Aorta (tissue), 5 donors: ENCODE measurements at places on chromosomes 12 and 14.

DNA sequence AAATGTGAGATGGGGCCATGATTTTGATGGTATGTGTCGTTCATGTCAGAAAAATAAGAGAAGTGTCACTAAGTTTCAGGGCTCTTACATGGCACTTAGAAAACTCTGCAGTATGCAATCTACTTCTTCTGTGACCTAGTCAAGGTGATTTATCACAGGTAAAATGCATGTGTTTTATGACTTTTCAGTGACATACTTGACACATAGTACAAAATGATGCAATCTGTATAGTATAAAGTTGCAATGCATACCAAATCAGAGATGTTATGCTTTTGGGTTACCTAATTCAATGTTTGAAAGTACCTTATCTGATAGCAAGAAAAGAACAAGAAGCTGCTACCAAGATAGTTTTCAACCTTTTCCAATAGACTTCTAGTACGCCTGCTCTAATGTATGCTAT, 21.9 kb upstream of the ARHGAP5 start:
- DNase-seq, result no peak

GRCh38 chr12:77830583-77831351, at the start of gene NAV3:
Gene NAV3 (plus strand): TSS chr12:77830894. CDS start chr12:77831462, 568 bp downstream.
- DNase-seq, result no peak

GRCh38 chr14:64786296-64787149, 82.3 kb downstream of the PLEKHG3 start:
- no peak for DNase-seq

DNA sequence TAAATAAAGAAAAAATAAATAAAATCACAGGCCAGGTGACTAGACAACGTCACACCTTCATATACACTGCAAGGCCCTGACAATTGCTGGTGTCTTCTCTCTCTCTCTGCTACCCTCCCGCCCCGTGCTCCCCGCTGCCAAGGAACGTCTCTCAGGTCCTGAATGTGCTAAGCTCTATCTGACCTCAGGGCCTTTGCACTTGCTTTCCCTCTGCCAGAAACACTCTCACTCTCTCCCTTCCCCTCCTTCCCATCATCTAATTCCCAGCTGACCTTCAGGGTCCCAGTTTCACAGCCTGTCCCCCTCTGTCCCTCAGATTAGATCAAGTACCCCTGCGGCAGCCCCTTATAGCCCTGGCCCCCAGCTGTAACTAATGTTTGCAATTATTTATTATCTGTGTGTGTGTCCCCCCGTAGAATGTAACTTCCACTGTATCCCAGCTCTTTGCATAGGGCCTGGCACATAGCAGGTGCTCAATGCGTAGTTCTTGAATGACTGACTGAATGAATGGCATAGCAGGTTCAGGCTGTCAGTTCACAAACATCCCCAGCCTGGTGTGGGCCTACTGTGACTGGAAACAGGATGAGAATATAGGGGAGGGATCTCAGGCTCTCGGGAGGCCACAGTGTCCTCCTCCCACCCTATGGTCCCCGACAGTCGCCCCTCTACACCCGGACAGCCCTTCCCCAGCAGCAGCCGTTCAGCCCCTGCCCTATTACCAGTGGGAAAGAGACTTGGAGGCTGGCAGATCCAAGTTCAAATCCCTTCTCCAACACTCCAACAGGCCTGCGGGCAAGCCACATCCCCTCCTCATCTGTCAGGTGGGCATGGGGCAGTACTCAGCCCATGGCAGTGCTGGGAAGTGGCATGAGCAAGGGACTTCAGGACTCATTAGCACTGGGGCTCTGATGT, 6.6 kb downstream of the BEGAIN start:
- no peak for DNase-seq

DNA sequence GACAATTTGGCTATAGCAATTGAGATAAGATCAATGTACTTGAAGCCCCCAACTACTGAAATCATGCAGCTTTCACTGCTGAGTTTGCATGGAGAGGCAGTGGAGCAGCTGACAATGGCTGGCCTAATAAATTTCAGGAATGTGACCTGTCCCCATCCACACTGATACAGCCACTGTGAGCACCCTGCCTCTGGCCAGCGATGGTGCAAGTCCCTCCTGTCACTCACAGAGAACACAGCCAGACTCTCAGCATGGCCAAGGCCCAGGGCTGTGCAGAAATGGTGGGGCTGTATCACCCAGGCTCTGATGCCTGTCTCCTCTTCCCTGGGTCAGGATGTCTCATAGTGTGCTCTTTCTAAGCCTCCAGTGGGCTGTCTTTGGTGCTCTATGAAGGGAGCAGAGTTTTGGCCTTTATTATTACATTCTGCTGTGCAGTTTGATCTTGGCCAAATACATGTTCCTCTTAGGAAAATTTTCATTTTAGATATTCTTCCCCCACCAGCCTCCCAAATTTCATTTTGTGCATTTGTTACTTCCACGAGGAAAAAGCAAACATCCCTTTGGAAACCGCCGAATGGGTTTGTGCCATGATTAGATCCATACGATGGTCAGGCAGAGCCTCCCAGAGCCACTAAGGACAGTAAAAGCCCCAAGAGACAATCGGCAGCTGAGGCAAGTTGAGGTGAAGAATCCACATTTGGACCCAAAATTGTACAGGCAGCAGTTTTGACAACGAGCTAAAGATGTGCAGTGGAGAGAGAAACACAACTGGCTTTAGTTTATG, 85.1 kb upstream of the WSCD2 start:
- no peak for DNase-seq

DNA sequence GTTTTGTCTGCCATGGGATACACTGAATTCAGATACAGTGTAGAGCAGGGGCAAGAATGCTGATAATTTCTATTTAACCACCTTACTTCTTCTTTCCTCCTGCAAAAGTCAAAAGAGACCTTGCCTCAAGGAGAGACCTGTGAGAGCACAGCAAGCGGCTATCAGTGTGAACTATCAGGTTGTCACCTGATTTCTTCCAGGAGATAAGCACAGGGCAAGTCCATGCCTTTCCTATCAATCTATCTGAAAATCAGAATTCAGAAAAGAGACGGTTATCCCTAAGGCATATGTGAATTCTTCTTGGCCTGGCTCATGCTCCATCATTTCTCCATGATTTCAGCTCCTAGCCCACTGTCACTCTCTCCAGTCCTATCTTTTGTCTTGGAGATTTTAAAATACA, 128.9 kb upstream of the CCND2 start:
- DNase-seq, result no peak

DNA sequence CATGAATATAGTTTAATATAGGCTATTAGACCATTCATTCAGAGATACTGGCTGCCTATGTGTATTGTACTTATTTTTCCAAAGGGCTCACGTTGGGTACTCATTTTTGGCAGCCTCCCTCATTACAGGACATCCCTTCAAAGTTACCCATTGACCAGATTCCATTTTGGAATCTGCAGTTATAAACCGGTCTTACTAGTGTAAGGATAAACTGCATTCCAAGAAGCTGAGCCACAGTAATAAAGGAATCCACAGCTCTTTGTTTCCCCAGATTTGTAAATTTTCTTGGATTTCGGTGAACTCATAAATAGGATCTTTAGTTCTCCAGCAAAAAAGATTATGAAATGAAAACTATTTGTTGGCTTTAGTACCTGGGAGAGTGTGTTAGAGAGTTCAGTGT, 18.9 kb upstream of the CFL2 start:
- DNase-seq, result no peak

GRCh38 chr14:77313371-77313770, 7.3 kb downstream of the POMT2 start:
- DNase-seq, result no peak

DNA sequence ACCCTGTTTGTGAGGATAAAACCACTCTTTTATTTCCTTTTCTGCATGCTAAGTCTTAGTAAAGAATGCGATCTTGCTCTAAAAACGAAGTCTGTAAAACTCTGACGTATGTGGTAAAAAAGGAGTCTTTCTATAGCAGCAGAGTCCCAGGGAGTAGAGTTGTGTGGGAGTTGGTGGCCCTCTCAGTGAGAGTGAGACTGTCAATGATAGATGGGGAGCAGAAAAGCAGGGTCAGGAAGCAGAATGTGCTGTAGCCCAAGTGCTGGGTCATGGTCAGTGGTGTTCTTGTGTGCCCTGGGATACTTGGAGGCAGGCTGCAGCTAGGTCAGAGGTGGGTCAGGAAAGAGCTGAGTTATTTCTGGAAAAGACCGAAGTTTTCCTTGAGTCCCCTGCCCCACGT, 20.3 kb upstream of the GPR33 start:
- DNase-seq, result no peak

DNA sequence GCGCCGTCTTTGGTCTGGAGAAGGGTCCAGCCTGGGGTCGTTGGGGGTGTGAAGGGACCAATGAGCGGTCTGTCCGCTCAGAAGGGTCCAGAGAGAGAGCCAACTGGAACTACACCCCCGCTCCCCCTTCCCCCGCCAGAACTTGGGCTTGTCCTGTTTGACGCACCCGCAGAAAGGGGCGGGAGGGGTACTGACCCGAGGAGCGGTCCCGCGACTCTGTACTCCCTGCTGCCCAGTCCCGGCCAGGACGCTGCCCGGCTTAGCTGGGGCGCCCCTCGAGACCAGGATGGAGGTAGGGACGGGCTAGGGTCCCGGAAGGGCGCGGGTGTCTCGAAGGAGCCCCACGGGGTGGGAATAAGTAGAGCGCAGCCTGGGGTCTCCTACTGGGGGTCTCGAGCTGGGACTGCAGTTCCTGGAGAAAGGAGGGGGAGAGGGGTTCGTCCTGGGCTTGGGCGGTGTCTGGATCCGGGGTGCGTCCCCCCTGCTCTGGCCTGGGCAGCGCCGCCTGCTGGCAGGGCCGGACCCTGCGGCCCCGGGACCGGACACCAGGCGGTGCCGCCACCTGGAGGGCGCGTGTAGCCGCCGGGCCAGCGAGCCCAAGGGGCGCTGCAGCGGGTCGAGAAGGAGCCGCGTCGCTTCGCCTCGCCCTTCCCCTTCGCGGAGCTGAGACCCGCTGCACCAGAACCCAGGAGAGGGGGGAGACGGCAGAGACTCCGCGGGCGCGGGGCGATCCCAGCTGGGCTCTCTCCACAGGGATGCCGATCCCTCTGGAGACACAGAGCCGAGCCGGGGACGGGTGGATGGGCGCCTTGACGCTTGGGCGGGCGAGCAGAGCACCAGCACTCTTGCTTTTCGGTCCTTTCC, 3.8 kb upstream of the CACNB3 start:
- peak; percentile 95 for DNase-seq

DNA sequence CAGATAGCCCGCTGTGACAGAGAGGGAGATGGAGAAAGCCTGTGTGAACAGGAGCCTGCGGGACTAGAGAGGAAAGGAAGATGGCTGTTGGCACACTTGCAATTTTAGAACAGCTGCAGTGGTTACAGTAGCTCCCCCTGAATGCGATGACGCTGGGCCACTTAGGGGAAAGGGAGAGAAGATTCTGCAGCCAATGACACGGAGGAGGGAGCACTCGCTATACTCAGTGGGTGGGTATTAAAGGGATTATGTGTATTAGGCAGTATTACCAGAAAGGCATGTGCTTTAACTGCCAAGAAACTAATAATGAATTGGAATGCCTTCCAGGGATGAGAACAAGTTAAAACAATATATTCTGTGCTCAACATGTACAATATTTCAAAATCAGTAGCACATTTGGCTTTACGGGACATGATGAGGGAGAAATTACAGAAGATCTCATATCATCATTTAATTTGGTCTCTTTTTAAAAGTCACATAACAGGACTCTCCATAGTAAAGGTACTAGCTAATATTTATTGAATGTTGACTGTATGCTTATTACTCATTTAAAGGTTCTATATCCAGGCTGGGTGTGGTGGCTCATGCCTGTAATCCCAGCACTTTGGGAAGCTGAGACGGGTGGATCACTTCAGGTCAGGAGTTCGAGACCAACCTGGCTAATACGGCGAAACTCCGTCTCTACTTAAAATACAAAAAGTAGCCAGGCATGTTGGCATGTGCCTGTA, 35.9 kb upstream of the FOS start:
- DNase-seq, result no peak

GRCh38 chr12:105843986-105844760, 294.6 kb downstream of the NUAK1 start:
- no peak for DNase-seq

DNA sequence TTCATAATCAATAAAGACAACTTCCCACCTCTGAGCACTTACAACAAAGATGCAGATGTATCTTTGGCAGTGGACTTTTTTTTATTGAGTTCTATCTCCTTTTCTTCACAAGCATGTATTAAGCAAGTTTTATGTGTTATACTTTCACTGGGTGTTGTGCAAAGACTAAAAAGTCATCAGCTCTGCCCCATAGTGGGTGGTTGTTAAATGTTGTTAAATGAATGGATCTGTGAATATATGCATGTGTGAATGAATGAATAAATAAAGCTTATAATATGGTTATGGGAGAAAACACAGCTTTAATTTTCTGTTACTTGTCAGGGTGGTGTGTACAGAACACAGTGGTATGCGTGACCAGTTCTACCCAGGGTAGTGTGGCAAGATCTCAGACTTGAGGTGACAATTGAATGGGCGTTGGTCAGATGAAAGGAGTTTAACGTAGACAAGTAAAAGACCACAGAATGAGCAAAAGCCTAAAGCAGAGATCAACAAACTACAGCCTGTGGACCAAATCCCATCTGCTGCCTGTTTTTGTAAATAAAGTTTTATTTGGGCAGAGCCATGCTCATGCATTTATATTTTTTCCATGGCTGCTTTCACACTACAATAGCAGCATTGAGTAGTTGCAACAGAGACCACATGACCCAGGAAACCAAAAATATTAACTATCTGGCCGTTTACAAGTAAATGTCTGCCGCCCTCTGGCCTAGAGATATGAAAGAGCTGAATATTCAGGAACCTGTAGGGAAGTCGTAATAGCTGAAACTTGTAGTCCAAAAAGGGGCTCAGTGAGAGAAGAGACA, 207.4 kb upstream of the EEA1 start:
- no peak for DNase-seq

DNA sequence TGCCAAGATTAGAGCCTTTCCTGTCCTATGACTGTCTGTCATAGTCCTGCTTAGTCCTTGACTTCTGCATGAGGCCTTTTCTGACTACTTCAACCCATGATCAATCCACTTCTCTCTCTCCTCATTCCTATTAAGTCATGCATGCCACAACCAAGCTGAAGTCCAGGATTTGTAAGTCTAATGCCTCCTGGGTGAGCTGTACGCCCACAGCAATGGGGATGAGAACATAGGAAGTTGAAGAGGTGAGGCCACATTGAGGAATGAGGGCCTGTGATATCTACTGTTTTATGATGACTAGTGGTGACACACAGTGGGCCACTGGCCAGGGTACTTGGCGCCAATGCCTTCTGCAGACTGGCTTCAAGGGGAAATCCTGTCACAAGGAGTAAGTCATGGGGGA, 994.1 kb upstream of the TMEM132C start:
- no peak for DNase-seq
